ENCODE measurements at places on chromosomes 1 and 21. TPM values are rescaled to one million over a fixed set of nuclear protein-coding genes. Genes with fewer than 3 reads are reported as not detected.

DNA sequence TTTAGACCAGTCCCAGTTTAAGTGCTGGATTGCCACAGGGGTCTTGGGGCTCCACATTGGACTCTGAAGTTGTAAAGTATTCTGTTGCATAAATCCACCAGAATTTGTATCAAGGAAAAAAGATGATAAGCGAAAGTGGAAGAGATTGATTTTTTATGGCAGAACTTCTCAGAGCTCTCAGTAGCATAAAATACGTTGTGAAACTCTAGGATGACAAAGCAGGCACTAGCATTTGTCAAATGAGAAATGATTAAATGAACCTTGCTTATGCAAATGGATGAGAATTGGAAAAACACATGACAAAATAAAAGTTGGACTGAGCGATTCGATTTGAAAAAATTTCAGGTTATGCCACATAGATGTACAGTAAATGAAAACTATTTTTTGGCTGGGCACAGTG, 253.8 kb upstream of the RAB4A start:
- no peak for DNase-seq

GRCh38 chr1:180911640-180912191, 981 bp upstream of the KIAA1614 start:
- DNase-seq, result peak; percentile 60

DNA sequence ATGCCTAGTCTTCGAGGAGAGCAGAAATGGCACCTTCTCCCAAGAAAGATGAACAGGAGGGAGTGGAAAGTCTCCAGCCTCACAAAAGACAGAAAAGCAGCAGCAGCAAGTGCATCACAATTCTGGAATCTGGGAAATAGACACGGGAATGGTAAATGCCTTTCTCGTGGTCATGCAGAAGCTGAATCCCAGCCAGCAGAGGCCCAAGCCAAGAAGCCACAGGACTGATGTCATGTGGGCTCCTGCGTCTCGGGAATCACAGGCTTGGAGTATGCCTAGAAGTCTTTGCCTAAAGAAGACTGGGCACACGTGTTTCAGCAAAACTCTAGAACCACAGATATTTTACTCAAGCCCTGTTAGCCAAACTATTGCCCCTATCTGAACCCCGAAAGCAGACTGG, 260.3 kb upstream of the PLD5 start:
- no peak for DNase-seq

TCP10L gene
- 1.5 TPM for polyA plus RNA-seq

DNA sequence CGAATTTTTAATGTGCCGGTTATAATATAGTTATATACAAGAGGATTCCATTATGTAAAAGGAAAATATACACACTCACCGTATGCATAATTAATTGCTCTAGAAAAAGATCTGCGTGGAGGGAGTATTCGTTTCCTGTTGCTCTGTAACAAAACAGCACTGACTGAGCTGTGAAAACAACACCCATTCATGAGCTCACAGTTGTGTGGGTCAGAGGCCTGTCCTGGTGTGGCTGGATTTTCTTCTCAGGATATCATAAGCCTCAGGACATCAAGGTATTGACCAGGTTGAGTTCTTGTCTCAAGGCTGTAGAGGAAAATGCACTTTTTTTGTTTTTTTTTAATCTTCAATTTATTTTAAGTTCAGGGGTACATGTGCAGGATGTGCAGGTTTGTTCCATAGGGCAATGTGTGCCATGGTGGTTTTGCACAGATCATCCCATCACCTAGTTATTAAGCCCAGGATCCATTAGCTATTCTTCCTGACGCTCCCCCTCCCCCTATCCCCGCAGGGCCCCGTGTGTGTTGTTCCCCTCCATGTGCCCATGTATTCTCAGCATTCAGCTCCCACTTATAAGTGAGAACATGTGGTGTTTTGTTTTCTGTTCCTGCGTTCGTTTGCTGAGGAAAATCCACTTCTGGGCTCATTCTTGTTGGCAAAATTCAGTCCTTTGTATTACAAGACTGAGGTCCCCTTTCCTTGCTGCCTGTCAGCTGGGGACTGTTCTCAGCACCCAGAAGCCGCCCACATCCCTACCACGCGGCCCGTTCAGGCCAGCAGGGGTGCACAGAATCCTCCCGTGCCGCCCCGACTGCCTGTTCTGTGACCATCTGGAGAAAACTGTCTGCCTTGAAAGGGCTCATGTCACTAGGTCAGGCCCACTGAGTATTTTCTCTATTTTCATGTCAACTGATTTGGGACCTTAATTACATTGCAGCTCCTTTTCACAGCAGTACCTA, 87.4 kb upstream of the ERRFI1 start:
- no peak for DNase-seq

GRCh38 chr1:7320661-7321060, 450.4 kb upstream of the VAMP3 start:
- DNase-seq, result no peak

GRCh38 chr1:64499966-64500365, 30.0 kb downstream of the CACHD1 start:
- DNase-seq, result peak; percentile 72

GRCh38 chr1:64961923-64962322, 4.4 kb downstream of the JAK1 start:
- DNase-seq, result no peak

GRCh38 chr1:221891708-221892107, 149.8 kb upstream of the DUSP10 start:
- no peak for DNase-seq

FCRL3 gene
- polyA plus RNA-seq, result not detected

- no peak for DNase-seq
These were observed 9.4 kb downstream of the LAMB3 start for GRCh38 chr1:209642816-209643215.

DNA sequence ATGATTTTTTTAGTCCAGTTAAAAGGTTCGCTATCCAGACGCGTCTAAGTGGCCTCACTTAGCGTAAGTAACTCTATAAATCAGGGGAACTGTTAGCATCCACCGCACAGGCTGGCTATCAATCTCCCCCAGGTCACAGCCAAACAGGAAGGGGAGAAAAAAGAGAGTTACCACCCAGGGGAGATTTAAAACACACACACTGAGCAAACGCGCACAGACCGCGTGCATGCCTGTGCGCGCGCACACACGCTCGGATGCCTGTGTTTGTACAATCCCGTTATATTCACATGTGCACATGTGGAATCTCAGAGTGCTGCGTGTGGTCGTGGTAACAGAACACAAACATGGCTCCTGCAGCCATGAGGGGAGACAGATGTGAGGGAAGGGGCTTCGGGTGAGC, 125.4 kb downstream of the CASZ1 start:
- DNase-seq, result no peak

CCDC17 gene
- 0.90 TPM for polyA plus RNA-seq

DNA sequence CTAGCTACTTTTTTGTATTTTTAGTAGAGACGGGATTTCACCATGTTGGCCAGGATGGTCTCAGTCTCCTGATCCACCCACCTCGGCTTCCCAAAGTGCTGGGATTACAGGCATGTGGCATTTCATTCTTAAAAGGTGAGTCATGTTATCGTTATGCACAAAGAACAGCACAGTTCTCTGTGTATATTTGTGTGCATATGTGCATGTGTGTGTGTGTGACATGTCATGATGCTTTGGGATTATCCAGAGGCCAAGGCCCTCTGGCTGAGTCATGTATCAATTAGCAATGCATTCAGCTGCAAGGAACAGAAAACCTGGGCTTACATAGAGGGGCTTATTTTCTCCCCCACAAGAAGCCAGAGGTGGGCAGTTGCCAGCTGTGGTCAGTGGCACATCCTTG, 301.7 kb upstream of the KAZN start:
- DNase-seq, result no peak

- DNase-seq, result no peak
These were observed 29.6 kb downstream of the SLC1A7 start for GRCh38 chr1:53112861-53113260.

GRCh38 chr1:114167226-114167625, 13.6 kb upstream of the SYT6 start:
- no peak for DNase-seq

CFAP74 gene
- polyA plus RNA-seq, result 0.21 TPM

- DNase-seq, result no peak
These were observed 119.0 kb downstream of the LEPR start for GRCh38 chr1:65539266-65540131.

GRCh38 chr1:64536836-64537490, 67.0 kb downstream of the CACHD1 start:
- DNase-seq, result no peak

DNA sequence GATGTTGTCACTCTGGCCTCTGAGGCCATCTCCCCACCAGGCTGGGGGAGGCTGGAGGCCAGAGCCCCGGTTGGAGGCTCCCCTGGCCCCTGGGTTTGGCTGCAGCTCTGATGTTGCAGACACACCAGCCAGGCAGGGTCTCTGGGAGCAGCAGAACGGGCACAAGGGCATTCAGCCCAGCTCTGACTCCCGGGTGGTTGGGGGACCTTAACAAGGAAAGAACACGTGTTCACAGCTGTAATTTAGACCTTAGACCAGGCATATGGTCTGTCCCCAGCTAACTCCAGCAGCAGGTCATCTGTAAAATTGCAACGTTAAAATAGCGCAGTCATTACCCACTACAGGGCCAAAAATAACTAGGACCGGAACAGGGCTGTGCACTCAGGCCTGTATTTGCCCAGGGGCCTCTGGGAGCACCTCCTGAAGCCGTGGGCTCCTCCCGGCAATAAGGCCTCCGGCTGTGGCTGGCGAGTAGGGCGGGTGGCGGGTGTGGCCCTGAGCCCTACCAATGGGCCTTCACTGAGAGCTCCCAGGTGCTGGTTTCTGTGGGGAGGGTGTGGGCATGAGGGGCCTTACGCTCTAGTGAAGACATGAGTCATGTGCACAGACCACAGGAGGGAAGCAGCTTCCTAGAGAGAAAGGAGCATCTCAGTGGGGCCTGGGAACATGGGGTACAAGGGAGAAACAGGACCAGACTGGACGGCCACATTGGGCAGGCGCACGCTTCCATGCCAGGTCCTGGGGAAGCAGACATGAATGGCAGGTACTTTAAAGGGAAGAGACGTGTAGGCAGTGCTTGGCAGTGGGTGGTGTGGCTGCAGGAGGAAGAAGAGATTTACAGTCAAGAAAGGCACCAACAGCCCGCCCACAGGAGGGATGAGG, 6.1 kb downstream of the LDLRAP1 start:
- DNase-seq, result no peak

DNA sequence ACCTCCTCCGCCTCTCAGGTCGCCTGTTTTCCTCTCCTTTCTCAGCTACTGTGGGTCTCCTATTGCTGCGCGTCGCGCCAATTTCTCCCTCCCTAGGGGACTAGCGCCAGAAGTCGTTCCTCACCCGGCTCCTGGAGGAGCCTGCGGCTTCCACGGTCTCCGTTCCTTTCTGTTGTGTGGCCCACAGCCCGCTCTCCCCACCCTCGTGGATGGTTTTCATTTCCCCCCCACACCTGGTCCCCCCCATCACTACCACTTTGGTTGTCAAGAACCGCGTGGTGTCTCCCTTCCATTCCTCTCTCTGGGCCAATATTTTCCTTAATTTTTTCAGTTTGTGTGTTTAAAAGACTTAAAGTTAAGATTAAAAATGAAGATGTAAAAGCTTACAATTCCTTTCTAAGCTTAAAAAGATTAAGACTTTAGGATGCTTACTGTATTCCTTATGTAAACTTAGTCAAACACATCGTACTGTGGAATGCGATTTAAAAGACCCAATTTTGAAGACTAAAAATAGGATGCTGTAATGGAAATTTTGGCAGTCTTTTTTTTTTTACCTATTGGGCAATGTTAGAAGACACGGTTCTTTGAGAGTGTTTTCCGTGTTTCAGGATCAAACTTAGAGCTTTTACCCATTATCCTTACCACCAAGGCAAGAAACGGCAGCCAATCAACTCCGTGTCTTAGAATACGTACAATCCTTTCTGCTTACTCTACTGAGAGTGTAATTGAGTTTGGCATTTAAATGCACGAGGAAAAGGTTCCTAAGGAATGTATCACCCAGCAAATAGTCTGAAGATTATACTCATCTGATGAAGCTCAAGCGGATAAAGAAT, 773 bp downstream of the CNST start:
- peak; percentile 28 for DNase-seq

DNA sequence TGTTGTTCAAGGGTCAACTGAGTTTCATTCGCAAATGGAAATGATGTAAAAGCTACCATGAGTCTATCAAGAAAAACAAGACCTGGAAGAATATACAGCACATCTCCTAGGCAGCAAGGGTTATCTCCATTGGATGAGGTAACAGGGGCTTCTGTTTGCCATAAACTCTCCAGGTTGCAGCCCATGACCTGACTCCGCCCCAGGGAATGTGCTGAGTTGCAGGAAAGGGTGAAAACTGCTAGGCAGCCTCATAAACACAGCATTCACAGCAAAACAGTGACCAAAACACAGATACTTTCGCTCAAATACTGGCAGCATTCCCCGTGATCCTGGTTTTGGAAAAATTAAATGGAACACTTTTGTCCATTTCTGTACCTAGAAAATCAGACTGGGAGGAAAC, 20.2 kb upstream of the ACTA1 start:
- peak; percentile 17 for DNase-seq

DNA sequence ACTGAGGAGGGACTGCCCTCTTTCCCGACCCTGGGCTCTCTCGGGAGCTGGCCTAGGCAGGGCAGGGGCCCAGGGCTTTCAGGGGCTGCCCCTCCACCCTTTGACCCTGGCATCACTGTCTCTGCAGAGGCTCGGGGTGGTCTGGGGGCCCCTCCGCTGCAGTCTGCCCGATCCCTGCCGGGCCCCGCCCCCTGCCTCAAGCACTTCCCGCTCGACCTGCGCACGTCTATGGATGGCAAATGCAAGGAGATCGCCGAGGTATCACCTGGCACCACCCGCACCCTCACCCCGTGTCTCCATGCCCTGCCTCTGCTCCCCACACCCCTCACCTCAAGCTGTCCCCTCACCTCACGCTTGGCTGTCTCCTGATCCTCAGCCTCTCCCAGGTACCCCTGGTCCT, 5.5 kb downstream of the AMPD2 start:
- no peak for DNase-seq

C1orf141 gene
- polyA plus RNA-seq, result not detected

GRCh38 chr21:41374867-41375533, 13.2 kb downstream of the MX2 start:
- DNase-seq, result no peak

- peak; percentile 40 for DNase-seq
These were observed 237.9 kb downstream of the USP25 start for GRCh38 chr21:15967661-15968060.

DNA sequence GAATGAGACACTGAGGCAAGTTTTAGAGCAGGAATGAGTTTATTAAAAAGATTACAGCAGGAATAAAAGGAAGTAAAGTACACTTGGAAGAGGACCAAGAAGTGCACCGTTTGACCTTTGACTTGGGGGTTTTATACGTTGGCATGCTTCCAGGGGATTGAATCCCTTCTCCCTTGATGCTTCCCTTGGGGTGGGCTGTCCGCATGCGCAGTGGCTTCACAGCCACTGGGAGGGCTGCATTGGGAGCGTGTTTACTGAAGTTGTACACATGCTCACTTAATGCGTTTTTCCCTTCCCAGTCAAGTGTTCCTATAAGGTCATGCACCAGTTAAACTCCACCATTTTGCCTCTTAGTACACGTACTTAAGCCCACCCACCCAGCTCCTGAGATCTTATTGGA, 72.4 kb upstream of the MARK1 start:
- no peak for DNase-seq

LORICRIN gene
- polyA plus RNA-seq, result 0.24 TPM

- no peak for DNase-seq
These were observed 107.1 kb upstream of the OLIG2 start for GRCh38 chr21:32918478-32919120.

GRCh38 chr1:44642925-44643324, 31.4 kb downstream of the TMEM53 start:
- DNase-seq, result no peak

GRCh38 chr1:33096363-33097005, 15.5 kb downstream of the AZIN2 start:
- DNase-seq, result no peak
